NCI-H2081 treated with DMSO at 0.1 percent for 48 hours (cell line): ENCODE measurements at places on chromosomes 2 and 18.
A peak's percentile ranks its signal among the peaks of the same experiment; 100 is the strongest.

- no peak for DNase-seq
Measured at GRCh38 chr18:42706618-42707017, 408.9 kb downstream of the RIT2 start.

DNA sequence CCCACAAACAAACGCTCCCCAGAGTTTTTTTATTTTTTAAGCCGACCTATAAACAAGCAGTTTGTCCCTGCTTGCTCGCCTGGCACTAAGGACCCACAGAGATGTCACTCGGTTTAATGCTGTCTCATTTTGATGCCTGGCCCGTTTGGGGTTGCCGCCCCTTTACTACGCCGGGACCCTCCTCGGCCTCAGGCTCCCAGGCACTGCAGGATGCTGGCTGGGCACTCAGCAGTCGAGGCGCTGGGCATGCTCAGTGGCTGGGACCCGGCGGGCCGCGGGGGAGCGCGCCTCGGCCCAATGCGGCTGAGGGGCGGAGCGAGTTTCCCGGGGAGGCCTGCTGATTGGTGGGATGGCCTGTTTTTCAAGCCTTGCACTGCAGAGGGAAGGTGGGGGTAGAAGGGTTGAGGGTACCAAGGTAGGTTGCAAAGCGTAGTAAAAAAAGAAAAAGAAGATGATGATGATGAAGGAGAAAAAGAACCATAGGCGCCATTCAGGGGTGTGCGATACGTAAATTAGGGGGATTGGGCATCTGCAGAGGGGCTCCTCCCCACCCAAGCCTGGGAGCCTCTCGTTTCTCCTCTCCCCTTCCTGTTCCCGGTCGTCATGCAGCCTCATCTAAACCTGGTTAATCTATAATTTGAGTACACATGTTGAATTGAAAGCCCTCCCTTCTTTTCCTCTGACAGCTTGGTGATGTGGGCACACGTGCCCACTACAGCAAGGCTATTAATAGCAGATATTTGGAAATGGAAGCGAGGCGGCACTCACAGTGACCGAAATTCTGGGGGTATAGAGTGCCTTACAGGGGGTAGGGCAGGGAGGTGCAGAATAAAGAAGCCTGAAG is 1.5 kb upstream of the IRS1 start:
- DNase-seq = peak; percentile 29

DNA sequence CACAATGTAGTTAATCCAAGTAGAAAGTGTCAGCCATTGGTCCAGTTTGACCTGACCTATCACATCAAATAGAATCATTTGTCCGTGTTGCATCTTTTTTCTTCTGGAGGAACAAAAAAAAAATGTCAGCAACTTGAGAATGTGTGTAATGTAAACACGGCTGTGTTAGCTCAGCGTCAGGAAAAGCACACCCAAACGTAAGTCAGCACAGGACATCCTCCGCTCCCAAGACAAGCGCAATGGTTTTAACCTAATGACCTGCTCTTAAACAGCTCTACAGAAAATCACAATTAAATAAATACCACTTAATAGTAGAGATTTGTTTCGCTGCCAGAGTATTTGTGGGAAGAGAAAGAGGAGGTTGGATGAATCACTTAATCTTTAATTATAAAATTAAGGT is 59.4 kb downstream of the OSR1 start:
- DNase-seq = no peak

- DNase-seq = no peak
Measured at GRCh38 chr18:70219688-70220087, 14.2 kb upstream of the RTTN start.

- no peak for DNase-seq
Measured at GRCh38 chr2:190158798-190159434, 96.4 kb upstream of the MSTN start.

DNA sequence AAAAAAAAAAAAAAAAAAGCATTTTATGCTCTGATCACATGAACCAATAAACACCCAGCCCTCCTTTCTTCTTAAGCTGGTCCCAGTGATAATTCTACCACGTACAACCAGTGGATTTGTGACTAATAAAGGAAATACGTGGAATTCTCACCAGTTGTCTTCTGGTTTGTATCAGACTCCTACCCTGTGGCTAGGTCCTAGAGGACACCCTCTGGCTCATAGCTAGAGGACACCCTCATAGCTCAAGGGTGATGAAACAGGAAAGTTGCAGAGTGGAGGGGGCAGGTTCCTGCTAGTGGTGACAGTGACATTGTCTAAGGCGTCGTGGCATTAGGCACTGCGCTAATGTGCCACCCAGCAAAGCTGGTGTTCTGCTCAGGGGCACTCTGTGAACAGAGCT is 167.8 kb downstream of the BCL11A start:
- DNase-seq = no peak

GRCh38 chr18:12066910-12067511 is 26.6 kb upstream of the ANKRD62 start:
- no peak for DNase-seq
